ENCODE measurements at places on chromosomes 11 and 22.

- DNase-seq: no peak
These were observed 9.1 kb downstream of the RPS6KA4 start for GRCh38 chr11:64367931-64368672.

GRCh38 chr11:61079416-61080150, 22.7 kb upstream of the CD5 start:
- DNase-seq: no peak

GRCh38 chr11:76763573-76764346, 19.4 kb upstream of the TSKU start:
- DNase-seq: no peak

DNA sequence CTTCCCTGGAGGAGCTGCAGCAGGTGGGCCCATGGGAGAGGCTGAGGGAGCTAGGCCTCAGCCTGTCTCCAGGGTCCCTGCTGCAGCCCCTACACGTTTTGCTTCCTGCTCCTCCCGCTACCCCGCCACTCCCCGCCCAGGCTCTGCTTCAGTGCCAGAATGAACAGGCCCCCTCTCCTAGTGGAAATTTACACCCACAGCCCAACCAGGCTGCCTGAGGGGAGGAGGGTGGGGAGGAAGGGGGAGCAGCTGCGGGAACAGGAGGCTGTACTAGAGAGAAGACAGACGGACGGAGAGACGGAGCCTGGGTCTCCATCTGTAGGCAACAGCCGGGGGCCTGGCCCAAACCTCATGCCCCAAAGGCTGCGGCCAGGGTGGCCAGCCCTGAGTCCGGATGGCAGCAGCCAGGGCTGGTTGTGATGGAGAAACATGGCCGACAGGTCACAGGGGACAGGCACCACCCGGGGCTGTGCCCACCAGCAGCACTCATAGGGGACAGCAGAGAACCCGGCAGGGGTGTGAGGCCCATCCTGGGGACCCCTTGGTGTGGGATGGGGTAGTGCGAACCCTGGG, 20.6 kb downstream of the FLRT1 start:
- DNase-seq: no peak

- no peak for DNase-seq
These were observed 32.1 kb upstream of the PPP2R1B start for GRCh38 chr11:111798279-111798678.

DNA sequence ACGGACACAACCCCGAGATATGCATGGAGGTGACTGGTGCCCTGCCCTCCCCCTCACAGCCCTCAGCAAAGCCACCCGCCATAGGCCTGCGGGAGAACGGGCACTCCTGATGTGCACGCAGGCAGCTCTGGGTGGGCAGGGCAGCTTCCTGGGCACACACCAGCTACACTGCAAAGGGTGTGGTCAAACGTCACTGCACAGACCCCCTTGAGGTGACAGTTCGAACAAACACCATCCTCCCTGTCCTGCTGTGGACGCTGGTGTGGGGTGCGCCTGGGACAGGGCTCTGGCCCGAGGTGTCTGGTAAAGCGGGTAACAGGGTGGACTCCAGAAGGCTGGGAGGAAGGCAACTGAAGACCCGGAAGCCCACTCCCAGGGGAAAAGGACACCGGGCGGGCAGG, 21.9 kb upstream of the MOB2 start:
- DNase-seq: no peak

GRCh38 chr11:77059806-77060205, 7.0 kb upstream of the CAPN5 start:
- DNase-seq: no peak

DNA sequence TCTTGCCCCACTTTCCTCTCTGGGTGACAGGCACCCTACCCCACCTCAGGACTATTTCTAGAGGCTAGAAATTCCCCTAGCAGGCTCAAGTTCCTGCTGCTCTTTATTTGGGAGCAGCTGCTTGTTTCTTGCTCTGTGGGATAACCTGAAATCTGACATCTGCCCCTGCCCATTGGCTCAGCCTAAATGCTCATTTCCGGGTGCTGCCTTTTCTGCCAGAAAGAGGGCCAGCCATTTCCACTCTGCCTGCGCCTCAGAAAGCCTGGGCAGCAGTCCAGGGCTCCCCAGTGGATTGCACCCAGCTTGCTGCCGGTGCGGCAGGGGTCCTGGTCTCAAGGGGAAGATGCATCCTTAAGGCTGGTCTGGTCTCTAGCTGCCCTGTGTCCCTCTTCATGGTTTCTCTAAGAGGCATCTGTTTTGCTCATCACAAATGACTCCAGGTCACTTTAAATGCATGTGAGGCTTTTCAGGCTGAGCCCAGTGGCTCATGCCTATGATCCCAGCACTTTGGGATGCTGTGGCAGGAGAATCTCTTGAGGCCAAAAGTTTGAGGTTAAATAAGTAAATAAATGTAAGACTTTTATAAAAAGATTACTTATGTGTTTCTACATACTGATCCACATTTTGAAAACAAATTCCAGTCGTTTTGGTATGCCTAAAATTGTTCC, 10.3 kb upstream of the PNPLA5 start:
- DNase-seq: no peak

DNA sequence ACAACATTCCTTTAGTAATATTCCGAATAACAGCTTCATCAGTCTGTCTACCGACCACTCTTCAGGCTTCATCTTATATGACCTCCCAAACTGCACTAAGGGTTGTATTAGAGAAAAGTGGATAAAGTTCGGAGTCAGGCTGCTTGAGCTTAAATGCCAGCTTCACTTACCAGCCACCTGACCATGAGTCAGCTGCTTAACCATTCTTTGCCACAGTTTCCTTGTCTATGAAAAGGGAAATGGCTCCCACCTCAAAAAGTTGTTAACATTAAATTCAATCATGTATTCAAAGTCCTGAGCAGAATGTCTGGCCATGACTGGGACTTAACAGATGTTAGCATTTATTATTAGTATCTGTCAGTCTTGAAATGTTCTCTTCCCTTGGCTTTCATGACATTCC, 20.9 kb downstream of the LIMK2 start:
- DNase-seq: no peak

DNA sequence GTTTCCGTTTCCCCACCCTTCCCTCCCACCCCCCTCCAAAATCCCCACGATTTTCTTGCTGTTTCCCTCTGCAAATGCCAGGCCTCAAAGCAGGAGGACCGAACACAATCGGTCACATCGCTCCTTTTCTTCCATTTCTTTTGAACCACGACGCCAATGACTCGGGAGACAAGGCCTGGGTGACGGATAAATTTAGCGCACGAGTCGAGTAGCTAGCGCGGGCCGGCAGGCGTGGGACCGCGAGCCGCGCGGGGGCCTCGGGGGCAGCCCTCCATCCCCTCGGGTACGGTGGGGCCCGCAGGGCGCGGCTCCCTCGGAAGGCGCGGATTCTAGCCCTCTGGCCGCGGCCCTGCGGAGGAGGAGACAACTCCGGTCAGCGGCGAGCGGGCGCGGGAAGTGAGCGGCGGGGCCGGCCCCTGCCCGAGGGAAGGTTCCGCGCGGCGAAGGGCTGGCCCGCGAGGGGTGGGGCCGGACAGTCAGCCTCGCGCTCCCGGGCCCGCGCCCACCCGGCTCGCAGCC, 414 bp downstream of the JOSD1 start:
- DNase-seq: peak; percentile 13

- DNase-seq: no peak
These were observed 2.5 kb upstream of the PAX6 start for GRCh38 chr11:31813391-31814175.

DNA sequence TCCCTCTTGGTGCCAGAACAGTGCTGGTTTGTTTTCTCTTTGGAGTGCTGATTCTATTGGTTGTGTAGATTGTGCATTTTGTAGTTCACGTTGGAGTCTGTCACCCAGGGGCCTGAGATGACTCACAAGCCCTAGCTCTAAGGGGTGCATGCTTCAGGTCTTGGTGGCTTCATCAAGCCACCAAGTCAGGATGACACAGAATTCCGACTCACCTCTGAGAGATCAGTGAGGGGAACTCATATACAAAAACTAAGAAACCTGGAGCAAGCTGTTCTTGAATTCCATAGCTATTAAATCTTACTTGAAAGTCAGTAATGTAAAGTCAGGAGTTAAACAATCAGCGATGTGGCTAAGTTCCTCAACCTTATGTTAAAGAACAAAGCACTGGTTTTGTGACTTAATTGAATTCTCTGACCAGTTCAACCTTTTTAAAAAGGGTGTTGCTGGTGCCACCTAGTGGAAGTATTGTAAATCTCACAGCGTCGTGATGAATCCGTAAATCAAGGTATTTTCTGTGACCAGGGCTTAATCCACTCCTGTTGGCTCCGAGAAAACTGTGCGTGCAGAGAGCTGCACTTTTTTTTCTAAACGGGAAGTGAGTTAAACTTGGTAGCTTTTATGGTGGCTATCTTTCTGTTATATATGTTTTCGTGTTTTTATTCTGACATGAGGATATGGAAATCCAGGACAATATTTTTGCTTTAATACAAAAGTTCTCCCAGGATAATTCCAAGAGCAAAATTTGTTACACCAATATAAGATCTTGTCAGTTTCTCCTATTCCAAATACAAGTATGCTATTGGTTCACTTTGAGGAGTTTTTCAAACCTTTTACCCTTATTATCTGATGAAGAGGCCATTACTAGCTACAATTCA, 14.6 kb downstream of the MMP13 start:
- DNase-seq: peak; percentile 38

DNA sequence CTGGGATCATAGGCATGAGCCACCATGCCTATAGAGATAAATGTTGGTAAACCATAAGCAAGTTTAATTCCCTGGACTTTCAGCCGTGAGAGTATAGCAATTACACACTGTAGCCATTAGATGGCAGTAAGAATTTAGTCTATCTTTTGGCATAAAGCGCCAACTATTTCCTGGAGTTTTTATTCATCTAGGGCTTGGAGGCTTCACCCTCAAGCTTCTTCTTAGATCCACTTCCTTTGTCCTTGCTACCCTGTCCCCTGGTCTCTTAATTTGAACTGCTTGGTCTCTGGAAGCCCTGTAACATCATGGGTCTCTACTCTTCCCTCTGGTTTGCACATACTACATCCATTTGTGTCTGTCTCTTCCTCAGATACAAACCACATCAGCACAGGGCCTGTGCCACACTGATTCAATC, 38.2 kb downstream of the OR10A6 start:
- DNase-seq: peak; percentile 21

DNA sequence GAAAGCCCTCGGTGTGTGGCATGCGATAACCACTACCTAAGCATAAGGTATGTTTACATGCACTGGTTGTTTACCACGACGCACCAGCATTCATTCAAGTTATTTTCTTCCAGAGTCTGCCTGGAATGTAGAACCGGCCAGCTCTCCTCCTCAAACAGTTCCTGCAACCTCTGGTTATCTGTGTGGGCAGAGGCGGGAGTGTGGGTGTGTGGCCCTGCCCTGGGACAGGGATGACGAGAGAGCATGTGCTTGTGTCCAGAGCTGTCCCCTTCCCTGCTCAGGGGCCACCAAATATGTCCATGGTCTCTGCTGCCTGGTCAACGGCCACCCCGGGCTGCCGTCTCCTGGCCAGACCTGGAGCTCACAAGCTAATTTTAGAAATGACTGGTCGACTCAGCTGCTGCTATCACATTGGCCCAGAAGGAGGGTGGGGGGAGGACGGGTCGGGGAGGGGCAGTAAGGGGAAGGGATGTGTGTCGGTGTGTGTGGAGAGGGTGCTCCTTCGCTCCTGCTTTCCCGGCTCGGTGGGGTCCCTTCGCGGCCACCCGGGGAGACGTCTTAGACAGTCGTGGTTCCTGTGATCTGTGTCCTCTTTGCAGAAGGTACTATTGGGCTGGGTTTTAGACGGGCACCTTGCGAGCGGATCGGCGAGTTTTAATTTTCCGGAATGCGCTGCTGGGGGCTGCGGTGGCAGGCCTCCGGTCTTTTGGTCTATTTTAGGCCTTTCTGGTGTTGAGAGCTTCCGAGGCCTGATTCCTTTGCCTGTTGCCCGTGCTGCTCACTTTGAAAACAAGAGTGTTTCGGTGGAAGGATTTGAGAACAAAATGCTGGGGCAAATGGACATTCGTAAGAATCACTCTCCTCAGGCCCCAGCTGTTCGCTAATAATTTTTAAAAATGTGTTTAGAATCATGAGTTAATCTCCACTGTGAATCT, at the start of gene MYO18B:
TSS of gene MYO18B (plus strand) at position 497 of the 935 bp plus-strand sequence. CDS start 18,905 bp downstream, outside the sequence.
- no peak for DNase-seq

DNA sequence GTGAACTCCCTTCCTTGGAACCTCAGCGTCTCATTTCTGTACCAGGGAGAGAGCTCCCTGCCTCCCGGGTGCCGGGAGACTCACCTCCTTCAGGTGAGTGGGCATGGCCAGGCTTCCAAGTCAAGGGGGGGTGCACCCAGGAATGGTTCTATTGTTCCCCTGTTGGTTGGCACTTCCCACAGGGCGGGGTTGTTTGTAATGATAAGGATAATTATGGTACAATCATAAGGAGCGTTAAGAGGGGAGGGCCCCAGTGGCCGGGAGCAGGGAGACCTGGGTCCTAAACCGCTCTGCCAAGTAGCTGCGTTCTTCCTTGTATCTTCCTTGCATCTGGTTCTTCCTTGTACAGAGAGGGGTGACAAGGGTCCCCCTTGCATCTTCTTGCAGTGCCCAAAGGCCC, 79.1 kb downstream of the LRRC32 start:
- DNase-seq: no peak

Data from NCI-H748 treated with DMSO at 0.1 percent for 48 hours (cell line).